Upper lobe of right lung (tissue), 1 donor: ENCODE measurements at places on chromosomes 6 and 20.

GRCh38 chr6:34148631-34149451 lies 3.0 kb upstream of the GRM4 start:
- DNase-seq: peak; percentile 20
- peaks cover 11% of the 10 kb centered on the region for H3K4me1 ChIP-seq
- H3K36me3 ChIP-seq: no peaks in the 10 kb centered on the region
- H3K4me3 ChIP-seq: no peak overlapping the region

DNA sequence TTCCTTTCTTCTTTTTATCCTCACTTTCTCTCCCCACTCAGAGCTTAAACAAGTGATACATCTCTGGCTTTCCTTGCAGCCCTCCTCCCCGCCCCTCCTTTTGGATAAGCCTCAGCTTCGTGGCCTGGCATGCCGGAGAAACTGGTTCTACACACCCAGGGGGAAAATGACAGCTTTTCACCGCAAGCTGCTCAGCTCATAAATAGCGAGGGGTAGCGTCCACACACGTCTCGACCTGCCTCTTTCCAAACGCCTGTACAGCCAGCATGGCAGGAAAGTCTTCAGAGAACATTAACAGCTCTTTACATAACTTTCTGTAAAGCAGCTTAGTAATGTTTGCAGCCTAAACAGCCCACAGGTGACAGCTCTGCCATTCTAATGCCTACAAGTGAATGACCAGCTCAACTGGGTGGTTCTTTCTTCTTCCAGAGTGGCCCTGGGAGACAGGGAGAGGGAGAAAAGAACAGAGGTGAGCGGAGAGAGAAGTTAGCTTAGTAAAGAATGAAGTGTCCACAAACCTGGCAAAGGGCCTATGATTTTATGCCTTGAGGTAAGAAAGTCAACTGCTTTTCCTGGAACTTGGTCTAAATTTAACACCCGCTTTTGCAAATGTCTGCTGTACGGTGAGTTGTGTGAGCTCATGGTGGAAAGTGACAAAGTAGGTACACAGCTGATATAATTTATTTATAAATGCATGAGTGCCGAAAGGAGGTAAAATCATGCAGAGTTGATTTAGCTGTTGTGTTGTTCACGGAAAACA lies 251.5 kb downstream of the TFAP2A start:
- no peaks in the 10 kb centered on the region for H3K27me3 ChIP-seq
- no peak overlapping the region for H3K27ac ChIP-seq
- H3K4me1 ChIP-seq: no peaks in the 10 kb centered on the region
- no peaks in the 10 kb centered on the region for H3K36me3 ChIP-seq
- H3K4me3 ChIP-seq: no peak overlapping the region

- H3K4me1 ChIP-seq: no peaks in the 10 kb centered on the region
- no peak for DNase-seq
- peaks cover 94% of the 10 kb centered on the region for H3K36me3 ChIP-seq
- no peaks in the 10 kb centered on the region for H3K27me3 ChIP-seq
Measured at GRCh38 chr20:49948178-49948577, 12.0 kb downstream of the RNF114 start.

- no peak overlapping the region for H3K4me3 ChIP-seq
- H3K27ac ChIP-seq: no peak overlapping the region
- no peaks in the 10 kb centered on the region for H3K27me3 ChIP-seq
- DNase-seq: no peak
- peaks cover 25% of the 10 kb centered on the region for H3K36me3 ChIP-seq
Measured at GRCh38 chr20:36824142-36824940, 50.8 kb upstream of the DSN1 start.

DNA sequence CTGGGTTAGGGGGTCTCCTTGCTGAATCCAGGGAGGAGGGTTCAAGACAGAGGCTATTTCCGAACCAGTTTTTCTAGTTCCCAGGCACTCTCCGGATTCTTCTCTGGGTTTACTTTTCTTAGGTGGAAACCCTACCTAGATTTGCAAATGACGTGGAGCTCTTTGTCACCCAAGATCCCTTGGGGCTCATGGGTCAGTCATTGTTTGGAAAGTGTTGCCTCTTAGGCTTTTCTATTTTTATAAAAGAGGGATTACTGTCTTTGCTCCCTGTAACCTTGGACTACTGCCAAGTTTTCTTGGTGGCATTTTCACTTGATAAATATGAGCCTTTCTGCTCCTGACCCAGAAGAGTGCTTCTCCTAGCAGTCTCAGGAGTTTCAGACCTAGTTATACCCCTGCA lies 33.6 kb downstream of the FAM209B start:
- H3K4me1 ChIP-seq: no peaks in the 10 kb centered on the region
- H3K4me3 ChIP-seq: no peak overlapping the region
- no peak for DNase-seq
- H3K36me3 ChIP-seq: no peaks in the 10 kb centered on the region

DNA sequence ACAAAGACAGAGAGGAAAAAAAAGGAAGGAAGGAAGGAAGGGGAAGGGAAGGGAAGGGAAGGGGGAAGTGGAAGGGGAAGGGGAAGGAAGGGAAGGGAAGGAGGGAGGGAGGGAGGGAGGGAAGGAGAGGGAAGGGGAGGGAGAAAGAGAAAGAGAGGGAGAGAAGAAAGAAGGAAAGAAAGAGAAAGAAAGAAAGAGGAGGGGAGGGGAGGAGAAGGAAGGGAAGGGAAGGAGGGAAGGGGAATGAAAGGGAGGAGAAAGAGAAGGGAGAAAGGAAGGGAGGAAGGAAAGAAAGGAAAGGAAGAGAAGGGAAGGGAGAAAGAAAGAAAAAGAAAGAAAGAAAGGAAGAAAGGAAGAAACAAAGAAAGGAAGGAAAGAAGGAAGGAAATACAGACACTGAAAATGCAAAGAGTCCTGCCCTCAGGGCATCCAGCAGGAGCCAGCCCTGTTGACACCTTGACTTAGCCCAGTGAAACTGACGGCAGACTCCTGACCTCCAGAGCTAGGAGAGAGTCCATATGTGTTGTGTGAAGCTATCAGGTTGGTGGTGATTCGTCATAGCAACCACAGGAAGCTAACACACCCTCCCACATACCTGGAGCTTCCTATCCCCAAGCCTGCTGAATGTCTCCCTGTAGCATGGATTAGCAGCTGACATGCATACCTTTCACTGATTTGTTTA lies 58.7 kb upstream of the SULF2 start:
- no peaks in the 10 kb centered on the region for H3K27me3 ChIP-seq
- no peaks in the 10 kb centered on the region for H3K36me3 ChIP-seq
- no peak overlapping the region for H3K27ac ChIP-seq
- H3K4me1 ChIP-seq: no peaks in the 10 kb centered on the region
- no peak overlapping the region for H3K4me3 ChIP-seq

DNA sequence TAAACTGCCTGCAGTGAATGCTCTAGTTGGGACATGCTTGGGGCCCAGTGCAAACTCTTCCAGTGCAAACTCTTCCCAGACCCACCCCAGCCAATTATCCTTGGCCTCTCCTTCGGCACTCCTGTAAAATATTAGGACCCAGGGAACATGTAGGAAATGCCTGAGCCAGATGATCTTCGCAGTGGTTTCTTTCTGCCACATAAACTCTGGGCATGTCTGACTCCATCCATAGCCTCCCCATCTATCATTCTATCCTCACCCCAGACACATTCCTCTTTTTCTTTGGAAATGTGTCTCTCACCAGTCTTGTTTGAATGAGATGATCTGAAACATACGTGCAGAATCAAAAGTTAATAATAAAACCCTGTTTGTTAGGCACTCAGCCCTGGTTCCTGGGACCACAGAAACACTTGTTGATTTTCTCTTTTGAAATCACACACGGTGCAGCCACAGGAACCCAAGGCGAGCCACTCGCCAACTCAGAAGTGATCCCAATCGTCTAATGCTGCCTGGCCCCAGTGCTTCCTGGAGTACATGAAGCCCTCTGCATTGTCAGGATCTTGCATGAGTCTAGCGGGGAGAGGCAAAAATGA lies 108.9 kb upstream of the CST7 start:
- no peak overlapping the region for H3K4me3 ChIP-seq
- no peak overlapping the region for H3K27ac ChIP-seq
- H3K27me3 ChIP-seq: no peaks in the 10 kb centered on the region

GRCh38 chr6:43355862-43356590 lies 13.4 kb downstream of the ZNF318 start:
- H3K4me3 ChIP-seq: no peak overlapping the region
- peaks cover 64% of the 10 kb centered on the region for H3K36me3 ChIP-seq
- no peaks in the 10 kb centered on the region for H3K27me3 ChIP-seq

- no peak for DNase-seq
- no peaks in the 10 kb centered on the region for H3K27me3 ChIP-seq
- no peaks in the 10 kb centered on the region for H3K4me1 ChIP-seq
Measured at GRCh38 chr6:12653486-12653885, 63.1 kb upstream of the PHACTR1 start.

DNA sequence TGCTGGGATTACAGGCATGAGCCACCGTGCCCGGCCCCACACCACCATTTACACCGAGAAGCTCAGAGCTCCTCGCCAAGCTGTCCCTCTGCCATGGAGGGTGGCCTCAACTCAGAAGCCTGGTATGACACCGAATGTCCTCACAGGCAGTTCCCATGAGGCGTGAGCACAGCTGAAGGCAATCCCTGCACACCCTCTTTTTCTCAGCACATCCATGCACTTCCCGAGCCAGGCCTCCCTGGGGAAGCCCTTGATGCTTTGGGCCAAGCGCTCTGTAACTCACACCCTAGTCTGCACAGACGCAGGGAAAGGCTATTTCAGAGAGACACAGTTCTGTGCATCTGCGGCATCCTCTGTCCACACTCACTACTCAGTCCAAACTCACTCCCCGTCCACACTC lies 18.4 kb downstream of the THBS2 start:
- no peak for DNase-seq
- H3K4me1 ChIP-seq: no peaks in the 10 kb centered on the region
- no peak overlapping the region for H3K4me3 ChIP-seq
- no peak overlapping the region for H3K27ac ChIP-seq
- no peaks in the 10 kb centered on the region for H3K36me3 ChIP-seq
- no peaks in the 10 kb centered on the region for H3K27me3 ChIP-seq

DNA sequence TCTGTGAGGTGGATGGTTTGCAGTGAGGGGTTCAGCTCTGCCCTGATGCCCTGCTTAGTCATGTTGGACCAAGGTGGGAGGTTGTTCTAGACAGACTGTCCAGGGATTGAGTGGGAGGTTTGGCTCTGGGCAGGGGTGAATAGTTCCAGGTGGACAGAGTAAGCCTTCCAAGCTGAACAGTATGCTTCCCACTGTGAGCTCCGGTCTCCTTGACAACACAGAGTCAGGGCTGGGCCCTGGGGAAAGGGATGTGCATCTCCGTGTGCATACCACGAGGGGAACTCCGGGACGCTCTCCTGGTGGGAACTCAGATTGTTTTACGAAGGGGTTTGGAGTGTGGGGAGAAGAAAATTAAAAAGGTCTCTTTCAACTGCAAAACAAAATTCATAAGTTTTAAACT lies 174.7 kb downstream of the DHX35 start:
- no peak for DNase-seq
- H3K27me3 ChIP-seq: no peaks in the 10 kb centered on the region
- no peak overlapping the region for H3K27ac ChIP-seq
- H3K4me1 ChIP-seq: no peaks in the 10 kb centered on the region
- no peak overlapping the region for H3K4me3 ChIP-seq
- no peaks in the 10 kb centered on the region for H3K36me3 ChIP-seq

- H3K27me3 ChIP-seq: peaks cover 4% of the 10 kb centered on the region
- no peaks in the 10 kb centered on the region for H3K36me3 ChIP-seq
- H3K27ac ChIP-seq: no peak overlapping the region
- no peak overlapping the region for H3K4me3 ChIP-seq
- no peak for DNase-seq
Measured at GRCh38 chr6:169890901-169891300, 139.5 kb downstream of the ERMARD start.

DNA sequence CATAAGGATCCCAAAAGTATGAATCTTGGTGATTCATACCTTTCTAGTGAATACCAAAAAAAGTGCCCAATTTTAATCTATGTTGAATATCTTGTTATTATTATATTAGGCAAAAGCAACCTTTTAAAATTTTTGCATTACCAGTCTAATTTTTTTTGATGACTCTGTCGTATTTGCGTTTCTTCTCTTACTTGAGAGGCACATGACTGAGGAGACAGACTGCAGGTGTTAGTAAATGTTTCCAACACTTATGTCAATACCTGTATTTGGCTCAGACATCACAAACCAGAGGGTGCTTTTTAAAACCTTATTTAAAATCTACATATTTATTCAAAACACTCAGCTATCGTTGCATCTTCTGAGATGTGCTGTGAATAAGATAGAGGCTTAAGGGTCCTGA lies 27.1 kb downstream of the ID4 start:
- DNase-seq: no peak
- H3K27ac ChIP-seq: no peak overlapping the region
- H3K27me3 ChIP-seq: peaks cover 5% of the 10 kb centered on the region
- H3K4me3 ChIP-seq: no peak overlapping the region
- no peaks in the 10 kb centered on the region for H3K36me3 ChIP-seq

DNA sequence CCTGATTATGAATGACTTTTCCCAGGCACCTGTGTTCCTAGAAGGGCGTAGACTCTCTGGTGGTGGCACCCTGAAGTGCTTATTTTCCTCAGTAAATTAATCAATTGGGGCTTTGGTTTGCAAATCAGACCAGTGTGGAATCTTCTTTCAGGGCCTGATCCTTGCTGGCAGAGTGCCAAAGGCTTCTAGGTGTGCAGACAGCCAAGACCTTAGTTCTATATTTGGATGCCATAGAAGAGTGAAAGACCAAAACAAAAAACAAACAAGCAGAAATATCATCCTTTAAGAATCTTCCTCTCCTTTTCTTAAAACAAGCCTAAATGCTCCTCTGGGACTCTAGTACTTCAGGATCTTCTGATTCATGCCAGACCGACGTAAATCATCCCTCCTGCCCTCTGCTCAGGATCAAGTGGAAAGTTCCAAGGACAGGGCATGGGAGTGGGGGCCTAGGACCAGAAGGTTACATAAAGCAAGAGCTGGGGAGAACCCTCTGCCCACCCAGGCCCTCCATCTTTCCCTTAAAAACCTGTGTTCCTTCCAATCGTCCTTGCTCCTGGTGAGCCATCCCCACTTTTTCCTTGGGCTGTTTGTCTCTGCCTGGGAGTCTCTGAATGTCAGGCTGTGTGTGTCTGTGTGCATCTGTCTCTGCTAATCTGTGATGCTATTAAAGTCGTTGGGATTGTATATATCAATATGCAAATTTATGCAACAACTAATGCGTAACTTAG lies 70.5 kb upstream of the MYLIP start:
- H3K4me1 ChIP-seq: no peaks in the 10 kb centered on the region
- no peak overlapping the region for H3K27ac ChIP-seq
- no peak overlapping the region for H3K4me3 ChIP-seq

GRCh38 chr6:113654396-113654795 lies 202.7 kb upstream of the MARCKS start:
- H3K4me1 ChIP-seq: no peaks in the 10 kb centered on the region
- H3K27ac ChIP-seq: no peak overlapping the region
- no peaks in the 10 kb centered on the region for H3K36me3 ChIP-seq
- no peak overlapping the region for H3K4me3 ChIP-seq
- no peaks in the 10 kb centered on the region for H3K27me3 ChIP-seq
- peak; percentile 91 for DNase-seq

- no peak overlapping the region for H3K4me3 ChIP-seq
- no peaks in the 10 kb centered on the region for H3K36me3 ChIP-seq
- DNase-seq: peak; percentile 74
- H3K27ac ChIP-seq: no peak overlapping the region
Measured at GRCh38 chr6:35327349-35328027, 14.9 kb upstream of the PPARD start.
